Spleen (tissue), 13 donors: ENCODE measurements at places on chromosomes 2 and 18.

DNA sequence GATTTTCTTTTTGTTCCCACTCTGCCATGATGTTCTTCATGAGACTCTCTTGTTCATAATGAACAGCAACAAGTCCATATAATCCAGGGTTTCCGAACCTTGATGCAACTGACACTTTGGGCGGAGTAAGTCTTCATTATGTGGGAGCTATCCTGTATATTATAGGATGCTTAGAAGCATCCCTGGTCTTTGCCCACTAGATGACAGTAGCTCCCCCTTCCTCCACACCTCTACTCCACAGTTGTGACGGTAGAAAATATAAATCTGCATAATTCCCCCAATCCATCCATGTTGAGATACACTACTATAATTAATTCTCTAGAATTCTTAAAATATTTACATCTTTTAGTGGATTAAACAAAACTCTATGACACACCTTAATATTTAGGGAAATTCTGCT, 482.2 kb upstream of the CELF4 start:
- H3K4me3 ChIP-seq, result no peak overlapping the region
- H3K27ac ChIP-seq, result no peak overlapping the region
- no peaks in the 10 kb centered on the region for H3K27me3 ChIP-seq
- H3K36me3 ChIP-seq, result no peaks in the 10 kb centered on the region

GRCh38 chr2:72755647-72756423, 70.0 kb downstream of the EXOC6B start:
- no peak for DNase-seq
- H3K27me3 ChIP-seq, result no peaks in the 10 kb centered on the region
- H3K4me3 ChIP-seq, result no peak overlapping the region
- H3K4me1 ChIP-seq, result peaks cover 7% of the 10 kb centered on the region
- H3K27ac ChIP-seq, result no peak overlapping the region

DNA sequence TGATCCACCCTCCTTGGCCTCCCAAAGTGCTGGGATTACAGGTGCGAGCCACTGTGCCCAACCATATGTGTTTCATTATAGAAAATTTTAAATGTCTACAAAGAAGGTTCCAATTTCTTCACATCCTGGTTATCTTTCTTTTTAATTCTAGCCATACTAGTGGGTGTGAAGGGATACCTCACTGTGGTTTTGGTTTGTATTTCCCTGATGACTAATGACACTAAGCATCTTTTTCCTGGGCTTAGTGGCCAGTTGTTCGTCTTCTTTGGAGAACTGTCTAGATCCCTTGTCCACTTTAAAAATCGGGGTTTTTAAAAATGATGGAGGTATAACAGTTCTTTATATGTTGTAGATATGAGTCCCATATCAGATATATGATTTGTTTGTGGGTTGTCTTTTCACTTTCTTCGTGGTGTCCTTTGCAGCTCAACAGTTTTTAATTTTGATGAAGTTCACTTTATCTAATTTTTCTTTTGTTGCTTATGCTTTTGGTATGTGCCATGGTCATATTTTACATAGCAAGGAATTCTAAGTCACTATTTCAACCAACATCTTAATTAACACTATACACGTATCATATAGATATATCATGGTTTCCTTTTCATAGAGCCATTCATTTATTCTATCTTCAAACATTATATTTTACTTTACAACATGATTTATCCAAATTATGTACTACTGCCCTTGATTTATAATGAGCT, 135.0 kb upstream of the RIOK3 start:
- peaks cover 6% of the 10 kb centered on the region for H3K4me1 ChIP-seq
- H3K36me3 ChIP-seq, result no peaks in the 10 kb centered on the region
- no peak for DNase-seq
- no peak overlapping the region for H3K4me3 ChIP-seq

GRCh38 chr2:50514901-50515300, 517.0 kb downstream of the NRXN1 start:
- H3K27me3 ChIP-seq, result no peaks in the 10 kb centered on the region
- no peak overlapping the region for H3K27ac ChIP-seq
- H3K4me1 ChIP-seq, result no peaks in the 10 kb centered on the region
- DNase-seq, result no peak
- H3K36me3 ChIP-seq, result no peaks in the 10 kb centered on the region
- no peak overlapping the region for H3K4me3 ChIP-seq

DNA sequence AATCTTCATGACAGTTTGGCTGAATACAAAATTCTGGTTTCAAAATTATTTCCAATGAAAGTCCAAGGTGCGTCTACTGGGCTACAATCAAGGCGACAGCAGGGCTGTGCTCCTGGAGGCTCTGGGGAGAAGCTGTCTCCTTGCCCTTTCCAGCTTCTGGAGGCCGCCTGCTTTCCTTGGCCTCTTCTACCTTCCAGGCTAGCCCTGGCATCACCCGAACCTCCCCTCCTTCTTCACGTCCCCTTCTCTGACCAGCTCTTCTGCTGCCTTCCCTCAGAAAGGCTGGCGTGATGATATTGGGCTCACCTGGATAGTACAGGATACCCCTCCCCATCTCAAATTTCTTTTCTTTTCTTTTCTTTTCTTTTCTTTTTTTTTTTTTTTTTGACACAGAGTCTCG, 115.5 kb downstream of the KCNF1 start:
- no peak overlapping the region for H3K27ac ChIP-seq
- H3K4me1 ChIP-seq, result no peaks in the 10 kb centered on the region

- no peaks in the 10 kb centered on the region for H3K27me3 ChIP-seq
- no peaks in the 10 kb centered on the region for H3K36me3 ChIP-seq
- no peak for DNase-seq
- H3K4me1 ChIP-seq, result no peaks in the 10 kb centered on the region
- no peak overlapping the region for H3K4me3 ChIP-seq
Measured at GRCh38 chr2:217102956-217103355, 243.1 kb upstream of the TNP1 start.
